ENCODE measurements at places on chromosomes 2 and 18.

DNA sequence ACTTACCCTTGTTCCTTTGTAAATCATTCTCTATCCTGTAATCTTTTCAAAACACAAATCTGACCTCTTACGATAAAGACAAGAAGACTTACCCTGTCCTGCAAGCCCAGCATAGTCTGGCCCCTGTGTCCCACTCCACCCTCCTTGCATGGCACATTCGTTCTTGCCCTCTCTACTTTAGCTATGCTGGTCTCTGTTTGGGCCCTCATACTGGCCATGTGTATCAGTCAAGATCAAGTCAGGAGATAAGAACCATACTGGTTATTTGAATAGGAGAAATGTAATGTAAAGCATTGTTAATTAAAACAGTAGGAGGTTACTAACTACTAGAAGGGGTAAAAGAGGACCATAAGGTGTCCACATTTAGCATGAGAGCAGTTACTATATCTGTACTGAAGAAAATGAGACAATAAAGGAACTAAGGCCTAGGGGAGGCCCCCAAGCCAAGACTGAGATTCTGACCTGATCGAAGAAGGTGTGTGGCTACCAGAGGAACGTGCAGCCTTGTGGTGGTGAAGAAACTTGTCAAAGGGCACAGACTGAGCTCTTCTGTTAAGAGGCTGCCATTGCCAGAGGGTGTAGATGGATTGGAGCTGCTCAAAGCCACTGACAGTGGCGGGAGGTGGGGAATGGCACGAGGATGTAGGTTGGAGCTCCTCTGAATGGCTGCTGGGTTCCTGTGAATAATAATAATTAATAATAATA is 80.8 kb downstream of the KCTD18 start:
- no peak for DNase-seq

DNA sequence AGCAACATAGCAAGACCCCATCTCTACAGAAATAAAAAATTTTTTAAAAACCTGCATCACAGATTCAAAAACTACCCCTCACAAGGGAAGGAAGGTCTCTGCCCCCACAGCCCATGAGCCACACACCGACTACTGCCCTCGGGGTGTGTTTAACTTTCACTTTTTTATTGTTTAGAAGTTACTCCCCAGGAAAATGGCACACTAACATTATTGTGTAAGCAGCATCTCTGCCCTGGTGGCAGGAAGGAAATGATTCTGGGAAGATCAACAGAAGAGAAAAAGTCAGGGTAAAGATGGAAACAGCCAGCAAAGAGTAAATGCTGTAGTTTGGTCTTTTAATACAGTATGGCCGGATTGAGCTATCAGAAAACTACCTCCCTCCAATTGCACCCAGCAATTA is 21.9 kb downstream of the TRABD2A start:
- no peak for DNase-seq

DNA sequence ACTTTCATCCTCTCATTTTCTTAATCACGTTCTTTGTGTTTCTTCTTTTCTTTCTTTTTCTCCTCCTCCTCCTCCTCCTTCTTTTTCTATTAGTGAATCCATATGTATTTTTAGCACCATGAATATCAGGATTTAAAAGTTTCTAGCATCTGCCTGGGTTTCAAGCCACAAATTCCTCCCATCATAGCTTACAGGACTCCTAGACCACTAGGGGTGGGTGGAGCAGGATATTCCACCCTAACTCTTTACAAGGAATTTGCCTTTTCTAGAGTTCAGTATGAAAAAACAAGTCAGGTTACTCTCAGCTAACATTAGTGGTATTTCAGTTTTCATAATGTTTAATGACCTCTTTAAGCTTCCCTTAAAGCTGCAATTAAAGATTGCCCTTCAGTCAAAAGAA is 19.1 kb upstream of the LRRTM1 start:
- no peak for DNase-seq

DNA sequence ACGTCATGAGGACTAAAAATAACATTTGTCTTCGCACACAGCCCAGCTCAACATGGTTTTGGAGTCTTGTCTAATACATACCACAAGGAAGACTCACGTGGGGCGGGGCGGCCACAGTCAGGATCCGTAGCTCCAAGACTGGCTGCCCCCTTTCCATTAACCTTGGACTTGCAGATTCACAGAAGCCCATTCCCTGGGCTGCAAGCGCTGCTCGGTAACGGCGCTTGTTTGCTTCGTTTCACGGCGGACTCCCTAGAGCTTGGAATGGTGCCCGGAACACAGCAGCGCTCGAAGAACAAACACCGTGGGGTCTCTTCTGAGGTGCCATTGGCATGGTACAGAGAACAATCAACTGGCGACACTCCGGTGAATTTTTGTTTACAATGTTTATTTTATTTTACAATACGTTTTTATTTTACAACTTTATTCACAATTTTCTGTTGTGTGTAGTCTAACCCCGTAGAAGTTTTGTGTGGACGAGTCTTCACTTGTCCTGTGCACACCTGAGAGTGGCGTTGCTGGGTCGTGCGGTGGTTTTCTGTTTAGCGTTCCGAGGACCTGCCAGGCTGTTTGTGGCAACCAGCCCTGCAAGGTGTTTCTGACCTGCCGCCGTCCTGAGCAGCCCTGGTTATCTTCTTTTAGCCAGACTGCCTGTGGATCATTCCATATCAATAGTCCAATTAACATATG is 126.5 kb downstream of the GALR1 start:
- no peak for DNase-seq

GRCh38 chr2:2527148-2527547 is 196.1 kb upstream of the MYT1L start:
- no peak for DNase-seq

DNA sequence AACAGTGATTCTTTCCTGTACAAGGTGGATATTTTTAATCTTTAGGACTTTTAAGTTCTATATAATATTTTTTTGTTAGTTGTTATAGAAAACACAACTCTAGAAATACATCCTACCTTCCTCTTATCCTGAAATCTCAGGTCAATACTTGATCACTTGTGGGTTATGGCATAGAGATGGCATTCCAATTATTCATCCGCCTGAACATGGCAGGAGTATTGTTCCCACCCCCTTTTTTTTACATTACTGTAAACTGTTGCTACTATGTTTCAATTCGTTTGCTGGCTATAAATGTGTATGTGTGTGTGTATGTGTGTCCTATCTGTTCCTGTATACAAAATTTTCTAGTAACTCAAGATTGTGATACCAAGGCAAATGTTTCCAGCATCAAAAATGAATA is 43.3 kb upstream of the FN1 start:
- DNase-seq = no peak

DNA sequence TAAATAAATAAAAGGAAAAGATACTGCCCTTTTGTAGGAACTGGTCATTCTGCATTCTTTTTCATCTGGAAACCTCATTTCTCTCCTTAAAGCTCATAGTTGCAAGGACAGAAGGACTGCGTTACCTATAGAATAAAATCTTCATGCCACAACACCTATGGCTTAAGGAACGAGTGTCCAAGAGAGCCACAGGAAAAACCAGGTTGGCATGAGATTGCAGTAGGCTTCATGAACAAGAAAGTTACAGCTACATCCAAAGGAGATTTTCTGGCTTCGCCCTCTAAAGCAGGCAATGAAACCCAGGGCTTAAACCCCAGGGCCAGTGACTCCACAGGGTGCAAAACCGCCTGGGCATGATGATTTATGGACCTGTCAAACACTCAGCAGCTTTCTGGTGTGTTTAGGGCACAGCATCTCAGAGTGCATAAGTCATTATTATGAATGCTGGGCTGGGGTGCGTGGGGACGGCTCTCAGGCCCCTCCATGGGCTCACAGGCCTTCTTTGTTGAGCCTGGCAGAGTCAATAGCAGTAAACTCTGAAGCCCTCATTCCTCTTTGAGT is 30.7 kb upstream of the PIEZO2 start:
- peak; percentile 42 for DNase-seq
